ENCODE measurements at places on chromosomes 1 and 21.

GRCh38 chr1:202038688-202039346, 28.4 kb downstream of the ELF3 start:
- no peak for DNase-seq

- DNase-seq, result peak; percentile 15
Observed at GRCh38 chr1:92538413-92539061, 51.8 kb upstream of the GFI1 start.

- DNase-seq, result no peak
Observed at GRCh38 chr1:201859424-201859823, 29.3 kb upstream of the SHISA4 start.

GRCh38 chr1:164296172-164296571, 262.8 kb upstream of the PBX1 start:
- no peak for DNase-seq

GRCh38 chr1:198132060-198132781, 24.6 kb upstream of the NEK7 start:
- DNase-seq, result no peak

DNA sequence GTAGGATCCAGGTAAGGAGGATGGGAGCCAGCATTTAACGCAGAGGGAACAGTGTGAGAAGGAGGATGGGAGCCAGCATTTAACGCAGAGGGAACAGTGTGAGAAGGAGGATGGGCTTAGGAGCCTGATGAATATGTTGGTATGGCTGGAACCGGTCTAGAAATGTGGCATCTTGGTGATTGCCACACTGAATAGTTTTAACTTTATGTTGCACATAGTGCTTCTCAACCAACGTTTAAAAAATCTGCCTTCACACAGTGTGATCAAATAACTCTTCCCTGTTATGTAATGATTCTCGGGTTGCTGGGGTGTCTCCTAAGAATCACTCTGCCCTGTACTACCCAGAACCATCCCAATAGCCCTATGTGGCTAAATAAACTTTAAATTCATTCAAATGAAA, 146.9 kb upstream of the DUSP10 start:
- no peak for DNase-seq

DNA sequence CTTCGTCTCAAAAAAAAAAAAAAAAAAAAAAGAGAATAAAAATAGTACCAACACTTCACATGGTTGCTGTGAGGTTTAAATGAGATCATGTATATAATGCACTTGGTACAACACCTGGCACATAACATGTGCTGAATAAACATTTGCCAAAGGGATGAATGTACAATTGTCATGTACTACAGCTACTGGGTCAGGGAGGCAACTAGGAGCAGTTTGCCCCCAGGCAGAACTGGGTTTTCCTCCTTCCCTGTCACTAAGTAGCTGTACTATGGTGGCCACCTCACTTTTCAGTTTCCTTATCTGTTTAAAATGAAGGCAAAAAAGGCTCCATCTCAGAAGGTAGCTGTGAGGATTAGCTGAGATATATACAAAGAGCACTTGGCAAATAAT, 11.5 kb downstream of the AK2 start:
- DNase-seq, result no peak

DNA sequence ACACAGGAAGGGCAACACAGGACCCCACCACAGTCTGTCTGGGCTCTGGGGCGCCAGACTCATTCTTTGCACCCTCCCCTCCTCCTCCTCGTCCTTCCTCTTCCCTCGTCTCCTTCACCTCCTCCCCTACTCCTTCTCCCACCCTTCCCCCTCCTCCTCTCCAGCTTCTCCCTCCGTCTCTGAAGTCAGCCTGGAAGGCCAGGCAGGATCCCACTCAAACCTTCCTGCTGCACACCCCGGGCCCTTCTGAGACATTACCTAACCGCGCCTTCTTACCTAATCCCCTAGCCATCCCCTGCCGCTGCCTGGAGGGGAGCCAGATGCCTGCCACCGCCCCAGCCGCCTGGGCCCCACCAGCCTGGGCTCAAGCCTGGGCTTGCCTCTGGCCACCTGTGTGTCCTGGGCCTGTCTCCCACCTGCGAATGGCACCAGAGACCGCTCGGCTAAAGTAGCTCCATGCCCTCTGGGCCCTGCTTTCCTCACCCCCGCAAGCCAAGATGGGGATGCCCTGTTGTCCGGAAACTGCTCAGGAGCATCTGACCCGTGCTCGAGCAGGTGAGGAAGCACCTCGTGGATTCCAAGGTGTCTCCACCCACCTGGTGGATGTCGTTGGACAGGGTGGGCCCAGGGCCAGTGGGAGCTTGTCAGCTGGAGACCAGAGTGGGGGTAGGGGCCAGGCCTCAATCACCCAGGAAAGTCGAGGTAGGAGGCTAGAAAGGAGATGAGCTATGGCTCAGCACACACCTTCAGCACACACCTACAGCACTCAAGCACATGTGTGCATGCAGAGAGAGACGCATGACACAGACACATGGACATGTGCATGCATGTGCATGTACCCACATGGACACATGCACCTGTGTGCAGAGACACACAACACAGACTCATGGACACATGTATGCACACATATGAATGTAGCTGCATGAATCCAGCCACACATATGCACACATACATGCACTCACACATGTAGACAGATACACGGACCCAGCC, 31.9 kb downstream of the WNT9A start:
- DNase-seq, result no peak

DNA sequence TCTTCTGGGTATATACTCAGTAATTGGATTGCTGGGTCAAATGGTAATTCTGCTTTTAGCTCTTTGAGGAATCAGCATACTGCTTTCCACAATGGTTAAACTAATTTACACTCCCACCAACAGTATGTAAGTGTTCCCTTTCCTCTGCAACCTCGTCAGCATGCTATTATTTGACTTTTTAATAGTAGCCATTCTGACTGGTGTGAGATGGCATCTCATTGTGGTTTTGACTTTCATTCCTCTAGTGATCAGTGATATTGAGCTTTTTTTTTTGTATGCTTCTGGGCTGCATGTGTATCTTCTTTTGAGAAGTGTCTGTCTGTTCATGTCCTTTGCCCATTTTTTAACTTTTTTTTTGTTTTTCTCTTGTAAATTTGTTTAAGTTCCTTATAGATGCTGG, 279.4 kb downstream of the PTGER3 start:
- no peak for DNase-seq

GRCh38 chr1:72100771-72101170, 181.6 kb downstream of the NEGR1 start:
- DNase-seq, result no peak

DNA sequence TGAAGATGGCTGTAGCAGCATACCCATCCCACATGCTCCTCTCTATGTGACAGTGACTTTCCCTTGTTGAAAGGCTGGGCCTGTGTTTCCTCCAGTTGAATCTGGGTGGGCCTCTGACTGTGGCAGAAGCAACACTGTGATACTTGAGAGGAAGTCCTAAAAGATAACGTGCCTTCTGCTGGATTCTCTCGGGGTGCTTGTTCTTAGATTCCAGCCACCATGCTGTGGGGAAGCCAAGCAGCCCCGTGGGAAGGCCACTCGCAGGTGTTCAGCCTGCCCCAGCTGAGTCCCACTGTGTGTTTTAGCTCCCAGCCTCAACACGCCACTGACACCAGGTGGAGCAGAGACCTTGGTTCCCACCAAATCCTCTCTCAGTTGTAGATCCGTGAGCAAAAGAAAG, 31.5 kb downstream of the TRAPPC10 start:
- DNase-seq, result no peak

DNA sequence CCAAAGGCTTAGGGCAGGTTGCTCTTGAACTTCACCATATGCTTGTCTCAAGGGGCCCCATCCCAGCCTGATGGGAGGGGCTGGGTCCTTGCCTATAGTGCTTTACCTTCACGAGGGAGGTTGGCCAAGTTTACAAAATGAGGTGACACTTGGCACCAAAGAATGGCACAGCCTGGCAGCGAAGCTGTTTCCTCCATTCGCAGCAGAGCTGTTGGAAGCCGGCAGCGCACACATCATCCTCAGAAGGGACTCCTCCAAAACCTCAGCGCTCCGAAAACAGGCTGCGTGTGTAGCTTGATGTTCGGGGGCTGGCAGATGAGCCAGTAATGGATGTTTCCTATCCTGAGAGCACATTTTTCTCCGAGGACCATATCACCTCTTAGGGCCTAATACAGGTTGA, 116.8 kb downstream of the KAZN start:
- no peak for DNase-seq

DNA sequence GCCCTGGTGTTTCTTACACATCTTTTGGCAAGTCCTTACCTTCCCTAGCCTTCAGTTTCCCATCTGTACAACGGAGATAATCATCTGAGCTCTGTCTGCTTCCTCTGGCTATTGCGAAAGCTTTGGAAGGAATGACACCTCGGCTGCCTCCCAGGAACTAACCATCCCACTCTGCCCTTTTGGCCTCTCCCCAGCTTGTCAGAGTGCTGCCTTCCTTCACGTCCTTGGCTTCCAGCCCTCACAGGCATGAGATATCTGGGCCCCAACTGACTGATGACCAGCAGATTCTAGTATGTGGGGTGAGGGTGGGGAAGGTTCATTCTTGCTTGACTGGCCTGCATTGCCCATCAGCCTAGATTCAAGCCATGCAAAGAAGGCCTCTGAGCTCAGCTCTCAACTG, 253.1 kb upstream of the FGGY start:
- DNase-seq, result no peak

- no peak for DNase-seq
Observed at GRCh38 chr1:14782741-14783591, 184.5 kb downstream of the KAZN start.

- DNase-seq, result no peak
Observed at GRCh38 chr1:30172757-30173156, 550.6 kb downstream of the MATN1 start.

GRCh38 chr1:158104891-158105290, 75.8 kb upstream of the CD1D start:
- no peak for DNase-seq

DNA sequence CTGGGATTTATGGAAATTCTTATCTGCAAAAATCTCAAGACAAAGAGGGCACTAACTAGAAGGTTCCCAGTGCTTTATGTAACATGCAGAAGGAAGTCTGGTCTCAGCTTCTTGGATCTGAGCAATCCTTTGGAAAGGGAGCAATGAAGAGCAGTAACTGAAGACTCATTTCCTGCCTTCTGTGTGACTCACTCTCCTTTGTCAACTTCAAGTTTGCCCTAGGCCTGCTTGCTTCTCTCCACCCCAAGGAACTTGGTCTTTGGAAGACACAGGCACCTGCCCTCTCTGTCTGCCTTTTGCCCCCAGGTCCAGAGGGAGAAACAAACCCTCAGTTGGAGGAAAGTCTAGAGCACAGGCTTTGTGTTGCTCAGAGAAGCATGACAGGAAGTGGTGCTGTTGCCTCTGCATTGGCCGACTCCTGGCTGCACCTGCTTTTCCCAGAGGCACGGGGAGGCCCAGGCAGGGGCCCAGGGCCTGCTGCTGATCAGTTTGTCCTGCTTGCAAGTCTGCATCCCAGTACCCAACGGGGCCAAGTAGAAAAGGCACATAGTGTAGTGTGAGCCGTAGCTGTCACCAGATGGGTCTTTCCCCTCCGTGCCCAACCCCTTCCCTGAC, 137.2 kb downstream of the DHRS3 start:
- no peak for DNase-seq

DNA sequence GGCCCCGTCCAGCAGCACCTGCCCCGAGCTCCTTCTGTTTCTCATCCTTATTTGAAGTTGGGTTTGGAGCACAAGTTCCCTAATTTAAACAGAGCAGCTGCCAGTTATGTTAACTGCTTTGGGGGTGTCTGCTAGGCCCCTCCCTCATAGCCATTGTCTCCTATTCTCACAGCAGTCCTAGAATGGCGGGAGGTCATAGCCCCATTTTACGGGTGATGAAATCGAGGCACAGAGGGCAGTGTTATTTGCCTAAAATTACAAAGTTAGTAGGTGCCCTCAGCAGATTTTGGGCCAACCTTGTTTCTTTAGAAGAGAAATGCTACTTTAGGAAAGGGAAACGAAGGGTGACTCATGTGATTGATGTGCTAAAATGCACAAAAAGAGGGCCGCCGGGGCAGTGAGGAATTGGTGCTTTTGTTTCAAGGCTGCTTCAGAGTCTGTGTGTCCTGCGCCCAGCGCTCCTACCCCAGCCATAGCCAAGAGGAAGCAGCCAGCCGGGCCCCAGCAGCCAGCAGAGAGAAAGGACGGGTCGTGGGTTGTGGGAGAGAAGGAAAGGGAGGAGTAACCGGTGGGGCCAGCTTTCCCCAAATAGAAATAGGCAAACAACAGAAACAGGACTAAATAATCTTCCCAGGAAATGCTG, 13.0 kb downstream of the VANGL1 start:
- DNase-seq, result no peak

GRCh38 chr1:166090244-166090643, 76.6 kb downstream of the FAM78B start:
- no peak for DNase-seq

DNA sequence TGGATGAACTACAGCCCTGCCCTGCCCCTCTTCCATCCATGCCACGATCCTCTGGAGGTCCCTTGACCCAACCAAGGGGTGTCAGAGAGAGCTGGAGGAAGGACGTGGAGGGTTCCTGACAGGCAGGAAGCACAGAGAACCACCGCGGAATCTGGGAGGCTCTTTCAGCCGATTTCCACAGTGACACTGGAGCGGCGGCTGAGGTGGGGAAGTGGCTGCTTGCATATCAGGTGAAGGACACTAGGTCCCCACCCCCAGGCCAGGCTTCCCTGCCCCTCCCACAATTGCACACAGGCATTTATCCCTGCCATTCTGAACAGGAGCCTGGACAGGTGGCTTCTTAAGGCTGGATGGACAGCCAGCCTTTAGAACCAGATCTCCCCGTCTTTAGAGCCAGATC, 17.5 kb downstream of the LRRC71 start:
- DNase-seq, result no peak

DNA sequence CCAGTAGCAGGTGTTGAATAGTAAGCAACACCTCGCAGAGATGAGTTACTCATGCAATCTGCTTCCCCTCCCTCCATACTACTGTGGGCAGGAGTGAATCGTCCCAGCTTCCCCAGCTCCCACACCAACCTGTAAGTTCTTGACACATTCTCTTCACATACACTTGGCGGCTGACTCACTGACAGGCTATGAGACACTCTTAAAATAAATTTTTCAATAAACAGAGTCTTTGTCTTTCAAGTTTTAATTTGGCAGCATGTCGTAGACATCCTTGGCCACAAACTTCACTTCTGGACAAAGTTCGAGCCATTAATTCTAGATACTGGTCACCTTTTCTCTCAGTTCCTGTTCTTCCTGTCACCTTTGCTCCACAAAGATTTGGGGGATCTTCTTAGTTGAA, 290.7 kb downstream of the TM2D1 start:
- no peak for DNase-seq

- DNase-seq, result peak; percentile 22
Observed at GRCh38 chr1:155126556-155127104, 1.0 kb upstream of the EFNA1 start.

GRCh38 chr1:50426108-50426700, 3.0 kb upstream of the DMRTA2 start:
- no peak for DNase-seq

- DNase-seq, result no peak
Observed at GRCh38 chr1:94817712-94818111, 2.4 kb upstream of the SLC44A3 start.

DNA sequence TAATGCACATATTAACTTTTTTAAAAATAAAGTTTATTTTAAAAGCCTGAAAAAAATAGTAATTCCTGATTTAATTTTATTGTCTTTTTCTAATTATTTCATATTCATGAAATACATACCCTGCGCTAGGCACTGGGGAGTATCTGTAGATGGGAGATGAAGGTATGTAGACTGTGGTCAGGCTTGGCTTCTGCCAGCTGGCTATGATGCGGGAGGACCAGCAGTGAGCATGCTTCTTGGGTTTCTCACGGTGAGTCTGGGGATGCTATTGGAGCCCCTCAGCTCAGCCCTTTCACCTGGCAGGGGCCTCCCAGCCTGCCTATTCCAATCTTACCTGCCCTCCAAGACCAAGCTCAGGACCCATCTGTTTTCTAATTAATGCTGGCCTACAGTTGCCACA, 138.4 kb downstream of the NOS1AP start:
- DNase-seq, result no peak

Data from activated T-cell treated with anti-CD3 and anti-CD28 coated beads for 48 hours (primary cell).